Cardiac septum (tissue), 1 donor: ENCODE measurements at places on chromosomes 7 and 10.

DNA sequence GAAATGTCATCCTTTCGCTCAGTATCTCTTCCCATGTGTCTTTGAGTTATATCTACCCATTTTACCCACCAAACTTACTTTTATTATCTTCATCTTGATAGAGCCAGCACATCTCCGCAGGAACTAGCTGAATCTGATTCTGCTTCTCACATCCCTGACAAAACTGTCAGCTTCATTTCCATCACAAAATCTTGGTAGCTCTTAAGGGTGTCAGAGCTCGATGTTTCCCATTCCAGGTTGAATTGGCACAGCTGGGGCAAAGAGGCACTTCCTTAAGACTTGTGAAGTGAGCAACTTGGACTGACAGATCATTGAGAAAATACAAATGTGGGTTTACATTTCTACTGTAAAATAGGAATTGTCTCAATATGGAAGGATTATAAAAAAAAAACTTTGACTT is 434.5 kb downstream of the SUGCT start:
- no peak for DNase-seq

GRCh38 chr10:31020209-31020608 is 11.5 kb downstream of the ZNF438 start:
- no peak for DNase-seq

DNA sequence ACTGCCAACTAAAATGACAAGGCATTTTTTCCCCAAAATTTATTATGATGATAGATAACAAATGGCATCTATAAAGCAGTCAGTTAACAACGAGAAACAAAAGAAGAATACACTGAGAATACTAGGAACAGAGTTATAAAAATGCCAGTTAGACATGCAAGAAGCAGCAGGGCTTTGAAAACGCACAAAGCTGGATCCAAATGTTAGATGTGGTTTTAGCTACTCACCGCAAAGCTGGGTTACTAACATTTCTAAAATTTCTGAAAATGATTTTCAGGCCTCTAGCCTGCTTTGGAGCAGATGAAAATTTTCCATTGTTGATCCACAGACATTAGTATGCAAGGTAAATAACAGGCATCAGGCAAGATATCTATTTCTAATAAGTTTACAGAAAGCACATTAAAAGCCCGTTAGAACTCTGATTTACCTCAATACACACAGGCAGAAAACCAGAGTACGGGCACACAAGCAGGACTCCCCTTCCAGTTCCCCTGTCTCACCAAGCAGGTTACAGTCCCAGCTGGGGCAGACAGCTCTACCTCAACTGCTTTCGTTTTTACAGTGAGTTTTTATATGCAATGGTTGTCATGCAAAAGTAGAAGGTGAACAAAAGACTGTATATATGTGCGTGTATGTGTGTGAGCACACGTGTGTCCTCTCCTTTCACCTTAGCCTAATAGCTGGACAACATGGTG is 37.9 kb downstream of the GLI3 start:
- no peak for DNase-seq

GRCh38 chr7:30023524-30023923 is 3.0 kb downstream of the FKBP14 start:
- DNase-seq = no peak

- no peak for DNase-seq
Observed at GRCh38 chr10:8254350-8254749, 199.9 kb downstream of the GATA3 start.

DNA sequence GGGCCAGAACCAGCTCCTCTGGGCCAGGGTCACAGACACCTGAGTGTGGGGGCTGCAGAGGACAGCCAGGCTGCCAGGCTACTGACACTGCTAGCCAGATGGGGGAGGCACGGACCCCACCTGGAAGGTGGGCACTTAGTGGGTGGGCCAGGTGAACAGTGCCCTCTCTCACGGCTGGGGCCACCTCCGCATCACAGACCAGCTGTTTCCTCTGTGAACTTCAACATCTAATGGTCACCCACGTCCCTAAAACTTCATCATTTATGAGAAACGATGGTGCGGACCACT is 80.4 kb downstream of the MKI67 start:
- DNase-seq = no peak

GRCh38 chr10:927131-927530 is 4.4 kb downstream of the LARP4B start:
- no peak for DNase-seq

GRCh38 chr7:43636093-43636492 is 53.2 kb downstream of the STK17A start:
- DNase-seq = no peak

GRCh38 chr10:3774018-3774813 is 10.8 kb downstream of the KLF6 start:
- no peak for DNase-seq

- DNase-seq = no peak
Observed at GRCh38 chr7:37341033-37341630, 107.5 kb downstream of the ELMO1 start.

GRCh38 chr10:43870968-43871439 is 222.3 kb upstream of the ZNF32 start:
- DNase-seq = peak; percentile 87

DNA sequence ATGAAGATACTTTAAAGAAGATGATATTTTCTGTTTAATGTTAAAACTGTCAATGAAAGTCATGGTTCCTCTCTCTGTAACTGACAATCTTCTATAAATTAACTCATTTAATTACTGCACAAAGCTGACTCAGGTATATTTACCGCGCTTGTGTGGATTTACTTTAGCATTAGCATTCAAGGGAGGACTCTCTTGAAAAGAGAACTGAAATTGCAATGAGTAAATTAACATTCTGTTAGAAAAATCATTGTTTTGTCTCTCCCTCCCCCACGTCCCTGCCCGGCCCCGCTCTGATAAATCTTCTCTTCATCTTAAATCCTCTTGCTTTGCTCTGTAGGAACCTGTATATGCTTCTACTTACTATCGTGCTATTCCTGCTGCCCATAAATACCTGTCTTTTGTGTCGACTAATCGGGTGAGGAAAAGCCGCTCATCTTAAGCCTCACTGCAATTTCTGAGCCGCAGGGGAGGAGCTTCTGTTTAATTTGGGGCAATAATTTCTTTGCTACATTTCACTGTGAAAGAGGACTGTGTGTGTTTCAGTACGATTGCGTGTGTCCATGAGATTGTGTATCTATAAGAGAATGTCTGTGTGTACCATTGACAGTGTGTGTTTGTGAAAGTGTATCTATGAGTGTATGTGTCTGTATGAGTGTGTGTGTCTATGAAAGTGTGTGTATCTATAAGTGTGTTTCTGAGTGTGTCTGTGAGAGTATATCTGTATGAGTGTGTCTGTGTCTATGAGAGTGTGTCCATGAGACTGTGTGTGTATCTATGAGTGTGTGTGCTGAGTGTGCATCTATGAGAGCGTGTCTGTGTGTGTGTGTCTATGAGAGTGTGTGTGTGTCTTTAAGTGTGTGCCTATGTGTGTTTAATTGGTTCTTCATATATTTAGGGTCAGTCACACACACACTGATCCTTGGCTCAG is 46.5 kb upstream of the LYZL2 start:
- DNase-seq = no peak

DNA sequence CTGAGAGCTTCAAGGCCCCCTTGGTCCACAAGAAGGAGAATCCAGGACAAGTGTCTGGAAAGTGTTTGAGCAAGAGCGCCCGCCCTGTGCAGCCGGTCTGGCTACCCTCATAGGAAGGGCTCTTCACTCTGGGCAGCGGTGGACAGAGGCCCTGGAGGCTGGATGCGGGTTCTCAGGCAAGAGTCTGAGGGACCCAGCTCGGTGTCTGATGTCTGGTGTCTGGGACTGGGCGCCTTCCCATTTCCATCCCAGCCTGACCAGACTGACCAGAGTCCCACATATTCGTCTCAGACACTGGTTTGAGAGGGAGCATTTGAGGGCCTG is 59.8 kb downstream of the HK1 start:
- no peak for DNase-seq

- no peak for DNase-seq
Observed at GRCh38 chr10:9957351-9957750, 1060.3 kb upstream of the CELF2 start.

DNA sequence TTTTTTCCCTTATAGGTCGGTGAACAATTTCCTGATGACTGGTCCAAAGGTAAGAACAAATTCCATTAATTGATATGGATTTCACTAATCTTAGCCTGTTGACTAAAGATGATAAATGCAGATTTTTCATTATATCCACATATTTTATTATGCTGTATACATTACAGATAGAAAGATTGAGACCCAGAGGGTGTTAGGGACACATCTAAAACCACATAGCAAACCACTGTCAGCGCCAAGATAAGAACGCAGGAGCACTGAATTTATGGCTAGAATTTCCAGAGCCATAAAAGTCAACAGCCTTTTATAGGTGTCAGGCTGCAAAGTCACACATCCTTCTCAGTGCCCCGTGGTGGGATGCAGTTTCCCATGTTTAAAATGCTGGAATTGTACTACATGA is 16.2 kb downstream of the WNT8B start:
- DNase-seq = no peak

- no peak for DNase-seq
Observed at GRCh38 chr7:129772646-129773280, 161.2 kb downstream of the NRF1 start.

GRCh38 chr7:102050864-102051460 is 233.5 kb downstream of the CUX1 start:
- no peak for DNase-seq

DNA sequence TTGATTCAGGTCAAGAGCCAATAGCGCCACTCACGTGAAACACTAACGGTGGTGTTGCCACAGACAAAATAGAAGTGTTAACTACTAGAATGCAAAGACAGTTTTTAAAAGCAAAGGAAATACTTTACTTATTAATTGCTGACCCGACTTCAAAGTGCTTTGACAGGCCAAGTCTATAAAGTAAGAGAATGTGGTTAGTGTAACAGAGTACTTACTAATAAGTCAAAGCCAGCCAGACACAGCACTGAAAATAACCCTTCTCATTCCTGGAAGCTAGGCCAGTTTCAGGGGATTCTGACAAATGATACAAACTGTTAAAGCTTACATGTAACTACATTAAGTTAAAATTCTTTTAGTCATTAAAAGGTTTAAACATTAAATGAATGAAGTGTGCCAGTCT is 50.3 kb downstream of the ENO4 start:
- no peak for DNase-seq

DNA sequence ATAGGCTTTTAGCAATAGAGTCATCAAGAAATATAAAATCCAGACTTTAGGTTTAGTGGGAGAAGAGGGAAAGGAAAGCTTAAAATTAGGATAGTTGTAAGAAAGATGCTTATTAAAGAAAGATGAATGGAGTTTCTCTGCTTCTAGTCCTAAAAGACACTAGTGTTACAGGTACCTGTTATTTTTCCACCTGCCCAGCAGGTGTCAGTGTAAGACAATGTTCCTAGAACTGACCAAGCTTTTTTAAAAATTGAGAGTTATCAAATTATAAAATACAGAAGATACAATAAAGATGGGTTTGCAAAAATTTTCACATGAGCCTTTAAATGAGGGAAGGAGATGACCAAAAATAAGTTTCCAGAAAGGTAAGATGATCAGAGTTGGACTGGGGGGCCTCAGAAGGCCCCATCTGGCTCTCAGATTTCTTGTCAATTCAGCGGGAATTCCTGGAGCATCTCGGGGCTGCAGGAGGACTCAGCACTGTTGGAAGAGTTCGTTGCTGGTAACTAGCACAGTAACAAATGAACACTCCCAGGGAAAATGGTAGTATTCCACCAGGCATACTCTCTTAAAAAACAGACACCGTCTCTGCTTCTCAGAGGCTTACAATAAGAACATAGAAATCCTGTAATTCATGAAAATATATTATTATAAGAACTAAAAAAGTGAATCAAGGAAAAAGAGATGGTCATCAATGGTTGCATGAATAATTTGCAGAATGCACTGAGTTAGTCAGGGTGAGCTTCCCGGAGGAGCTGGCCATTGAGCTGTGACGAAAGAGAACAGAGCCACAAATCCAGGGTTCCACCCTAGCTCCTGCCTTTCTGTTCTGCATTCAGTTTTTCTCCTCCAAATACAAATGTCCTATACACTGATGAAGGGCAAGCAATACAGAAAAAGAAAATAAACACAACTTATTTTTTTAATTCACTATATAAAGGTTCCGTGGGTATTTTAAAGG is 71.8 kb upstream of the PIK3CG start:
- no peak for DNase-seq

DNA sequence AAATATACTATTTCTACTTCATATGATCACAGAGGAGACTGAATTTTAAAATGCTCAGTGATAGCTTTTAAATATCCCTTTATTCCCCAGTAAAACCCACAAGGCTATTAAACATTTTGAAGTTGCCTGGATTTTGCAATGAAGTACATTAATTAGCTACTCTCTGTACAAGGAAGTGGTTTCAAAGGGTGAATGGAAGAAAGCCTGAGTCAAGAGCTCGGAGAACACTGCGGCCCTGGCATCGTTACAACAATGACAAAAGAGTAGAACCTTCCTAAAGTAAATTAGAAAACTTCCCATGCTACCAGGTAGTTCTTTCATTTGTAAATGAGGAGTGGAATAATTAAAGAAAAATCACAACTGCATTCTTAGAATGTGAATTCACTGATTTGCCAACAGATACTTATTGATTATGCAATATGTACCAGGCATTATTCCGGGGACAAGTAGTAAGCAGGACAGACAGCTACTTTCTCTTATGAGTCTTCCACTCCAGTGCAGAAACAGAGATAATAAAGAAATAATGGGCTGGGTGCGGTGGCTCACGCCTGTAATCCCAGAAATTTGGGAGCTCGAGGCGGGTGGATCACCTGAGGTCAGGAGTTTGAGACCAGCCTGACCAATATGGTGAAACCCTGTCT is 63.0 kb downstream of the ZNF22 start:
- DNase-seq = no peak

DNA sequence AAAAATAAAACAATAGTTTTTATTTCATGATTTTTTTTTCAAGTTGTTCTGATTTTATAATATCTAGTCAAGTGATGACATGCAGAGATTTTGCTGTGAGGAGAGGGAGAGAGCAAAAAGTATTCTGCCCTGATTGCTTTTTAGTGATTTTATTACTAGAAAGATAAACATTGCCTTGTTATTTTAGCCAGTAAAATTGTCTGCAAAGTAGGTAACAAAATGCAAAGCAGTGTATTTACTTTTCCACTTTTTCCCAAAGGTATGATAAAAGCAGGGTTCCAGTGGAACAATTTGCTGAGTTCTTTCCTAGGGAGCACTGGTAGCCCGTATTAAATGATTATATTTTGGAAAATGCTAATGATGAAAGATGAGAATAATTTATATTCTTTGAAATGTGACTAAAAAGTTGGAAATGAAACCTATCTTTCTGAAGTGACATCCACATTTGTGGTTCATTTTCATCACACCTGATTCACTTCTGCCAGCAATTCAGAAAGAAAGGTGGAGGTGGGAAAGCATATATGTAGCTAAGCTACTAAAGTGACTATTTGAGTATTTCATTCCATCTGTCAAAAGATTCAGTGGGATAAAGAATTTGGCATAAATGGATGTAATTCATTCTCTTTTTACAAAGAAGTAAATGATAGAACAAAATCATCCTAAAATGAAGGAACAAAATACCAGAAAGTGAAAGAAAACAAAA is 300.3 kb downstream of the ADK start:
- no peak for DNase-seq

- no peak for DNase-seq
Observed at GRCh38 chr7:80785961-80786536, 132.8 kb downstream of the SEMA3C start.
